Stomach (tissue), 19 donors: ENCODE measurements at places on chromosomes 6 and 20.
A peak's percentile ranks its signal among the peaks of the same experiment; 100 is the strongest.

DNA sequence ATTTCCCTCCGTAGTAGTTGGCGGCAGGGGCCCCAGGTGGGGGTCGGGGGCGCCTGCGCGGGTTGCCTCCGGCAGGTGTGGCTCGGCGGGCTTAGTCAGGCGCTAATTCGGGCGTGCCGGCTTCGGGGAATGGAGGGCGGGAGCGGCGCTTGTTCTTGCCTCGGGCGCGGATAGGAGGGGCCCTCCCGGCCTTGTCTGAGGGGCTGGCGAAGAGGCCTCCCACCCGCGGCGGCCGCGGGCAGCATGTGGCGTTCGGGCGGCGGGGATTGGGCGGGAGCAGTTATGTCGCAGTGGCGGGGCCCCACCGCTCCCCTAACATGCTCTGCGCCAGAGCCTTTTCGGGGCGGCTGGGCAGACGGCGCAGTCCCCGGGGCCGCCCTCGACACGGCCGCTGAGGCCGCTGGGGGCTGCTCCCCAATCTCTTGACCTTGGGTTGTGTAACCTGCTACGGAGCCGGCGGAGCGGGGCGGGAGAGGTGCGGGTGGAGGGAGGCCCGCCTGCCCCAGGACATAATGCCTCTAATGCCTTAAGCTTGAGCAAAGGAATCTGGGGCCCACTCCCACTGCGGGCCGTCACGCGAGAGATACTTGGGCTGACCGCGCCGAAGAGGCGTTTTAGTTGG lies 1.1 kb downstream of the AMD1 start:
- peak; percentile 84 for DNase-seq

DNA sequence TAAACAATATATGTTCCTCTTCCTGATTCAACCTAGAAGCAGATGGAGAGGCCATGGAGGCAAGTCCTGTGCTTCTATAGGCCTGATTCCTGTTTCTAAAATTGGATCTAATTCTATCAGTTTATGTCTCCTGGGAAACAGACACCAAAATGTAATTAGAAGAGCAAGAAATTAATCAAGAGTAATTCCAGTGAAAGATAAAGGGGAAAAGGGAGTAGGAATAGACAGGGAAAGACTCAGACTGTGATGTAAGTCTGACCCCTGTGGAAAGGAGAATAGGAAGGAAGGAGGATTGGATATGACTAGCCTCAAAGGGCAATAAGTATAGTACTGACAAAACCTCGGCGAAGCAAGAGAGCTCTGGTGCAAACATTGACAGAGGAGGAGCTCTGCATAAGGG lies 33.9 kb upstream of the FBXO30 start:
- DNase-seq, result peak; percentile 7

DNA sequence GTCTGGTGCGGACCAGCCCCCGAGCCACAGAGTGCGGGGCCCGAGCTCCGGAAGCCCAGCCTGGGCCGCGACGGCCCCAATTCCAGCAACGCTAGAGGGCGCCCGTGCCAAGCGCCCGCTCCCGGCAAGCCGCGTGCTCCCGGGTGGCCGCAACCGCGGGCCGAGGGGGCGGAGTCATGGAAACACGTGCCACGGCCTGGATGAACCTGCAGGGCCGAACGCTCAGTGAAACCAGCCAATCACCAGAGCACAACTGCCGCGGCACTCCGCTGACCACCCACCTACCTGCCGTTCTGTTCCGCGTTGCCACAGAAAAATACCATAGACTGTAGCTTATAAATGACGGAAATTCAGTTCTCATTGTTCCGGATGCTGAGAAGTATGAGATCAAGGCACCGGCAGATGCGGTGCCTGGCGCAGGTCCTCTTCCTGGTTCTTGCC lies 85.7 kb upstream of the FOXC1 start:
- DNase-seq, result peak; percentile 29

- DNase-seq, result no peak
These were observed 13.1 kb downstream of the MDFI start for GRCh38 chr6:41651246-41651961.

- DNase-seq, result no peak
These were observed 105.5 kb downstream of the PTPRK start for GRCh38 chr6:128414943-128415342.

- no peak for DNase-seq
These were observed 64.9 kb downstream of the SENP6 start for GRCh38 chr6:75666592-75666991.

GRCh38 chr6:168884050-168884645 lies 369.5 kb downstream of the THBS2 start:
- DNase-seq, result no peak
